ENCODE measurements at places on chromosomes 11 and 22. TPM values are rescaled to one million over a fixed set of nuclear protein-coding genes. Genes with fewer than 3 reads are reported as not detected.

TCN2 gene
- total RNA-seq, result 35.7 TPM

TSPAN18 gene
- total RNA-seq, result 0.88 TPM

DEFB131B gene
- total RNA-seq, result not detected

OR5T2 gene
- not detected for total RNA-seq

ANO5 gene
- total RNA-seq, result under 0.01 TPM

FGF4 gene
- not detected for total RNA-seq

KRTAP5-1 gene
- total RNA-seq, result not detected

SCO2 gene
- total RNA-seq, result 8.4 TPM

BEST1 gene
- total RNA-seq, result 2.3 TPM

ARFIP2 gene
- total RNA-seq, result 53.4 TPM

MIAT gene
- 0.39 TPM for total RNA-seq

GRIA4 gene
- 26.6 TPM for total RNA-seq

CPT1B gene
- 0.52 TPM for total RNA-seq

MMP11 gene
- total RNA-seq, result 10.9 TPM

B3GAT1 gene
- total RNA-seq, result not detected

SMCO4 gene
- 5.3 TPM for total RNA-seq

All from epithelial cell of alveolus of lung (primary cell).